Ascending aorta (tissue), 2 donors: ENCODE measurements at places on chromosomes 16 and 17. TPM values are rescaled to one million over a fixed set of nuclear protein-coding genes. Genes with fewer than 3 reads are reported as not detected.
A peak's percentile ranks its signal among the peaks of the same experiment; 100 is the strongest.

The LONP2 gene
- total RNA-seq, result 70.0 TPM

The KLHL10 gene
- total RNA-seq, result not detected

The ARHGAP23 gene
- total RNA-seq, result 89.0 TPM

The VAT1L gene
- total RNA-seq, result 12.6 TPM

The NARF gene
- total RNA-seq, result 38.3 TPM

The HMOX2 gene
- total RNA-seq, result 36.7 TPM

The CRAMP1 gene
- total RNA-seq, result 12.7 TPM

The MAPT gene
- total RNA-seq, result 0.32 TPM

The PYY gene
- total RNA-seq, result not detected

DNA sequence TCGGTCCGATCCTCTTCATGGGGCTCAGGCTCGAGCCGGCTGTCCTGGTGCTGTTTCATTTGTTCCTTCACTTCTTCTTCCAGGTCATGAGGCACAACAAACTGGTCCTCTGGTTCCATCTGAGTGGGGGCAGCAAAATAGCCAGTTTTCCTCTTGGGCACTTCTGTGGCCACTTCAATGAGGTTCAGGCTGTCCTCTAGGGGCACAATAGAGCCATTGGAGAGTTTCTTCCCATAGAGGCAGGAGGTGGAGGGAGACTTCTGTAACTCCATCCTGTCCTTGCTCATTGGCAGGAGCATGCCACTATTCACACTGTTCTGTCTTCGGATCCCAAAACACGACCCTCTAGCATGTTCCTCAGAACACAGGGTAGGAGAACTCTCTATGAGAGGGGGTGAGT is 22.9 kb downstream of the MARVELD3 start:
- no peaks in the 10 kb centered on the region for H3K27me3 ChIP-seq
- no peak overlapping the region for H3K4me3 ChIP-seq
- H3K36me3 ChIP-seq, result peaks cover 60% of the 10 kb centered on the region
- H3K27ac ChIP-seq, result no peak overlapping the region

DNA sequence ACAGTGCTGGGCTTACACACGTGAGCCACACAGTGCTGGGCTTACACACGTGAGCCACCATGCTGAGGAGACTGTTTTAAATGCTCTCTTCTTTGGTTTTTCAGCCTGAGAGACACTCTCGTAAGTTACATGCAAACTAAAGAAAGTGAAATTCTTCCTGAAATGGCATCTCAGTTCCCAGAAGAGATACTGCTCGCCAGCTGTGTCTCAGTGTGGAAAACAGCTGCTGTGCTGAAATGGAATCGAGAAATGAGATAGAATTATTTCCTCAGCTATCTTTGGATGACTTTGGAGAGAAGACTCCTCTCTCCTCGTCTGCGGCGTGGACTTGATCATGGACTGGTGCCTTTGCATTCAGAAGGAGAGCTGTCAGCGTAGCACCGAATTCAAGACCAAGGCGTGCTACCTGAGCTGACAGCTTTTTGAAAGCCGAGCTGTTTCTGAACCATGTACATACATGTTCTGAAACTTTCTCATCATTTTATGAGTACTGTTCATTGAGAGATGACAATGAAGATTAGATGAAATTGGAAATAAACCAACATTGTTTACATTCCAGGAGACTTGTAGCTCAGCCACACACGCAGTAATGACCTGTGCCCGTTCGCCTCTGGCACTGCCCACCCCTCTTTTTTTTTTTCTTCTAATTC is 21.6 kb upstream of the ENDOV start:
- DNase-seq, result no peak
- H3K36me3 ChIP-seq, result peaks cover 71% of the 10 kb centered on the region
- H3K4me1 ChIP-seq, result no peaks in the 10 kb centered on the region
- no peak overlapping the region for H3K4me3 ChIP-seq
- no peak overlapping the region for H3K27ac ChIP-seq
- H3K27me3 ChIP-seq, result no peaks in the 10 kb centered on the region

GRCh38 chr16:74034862-74035261 is 261.8 kb upstream of the PSMD7 start:
- H3K4me3 ChIP-seq, result no peak overlapping the region
- no peaks in the 10 kb centered on the region for H3K36me3 ChIP-seq

GRCh38 chr17:17325816-17326215 is 22.6 kb downstream of the NT5M start:
- H3K4me3 ChIP-seq, result no peak overlapping the region
- peak; percentile 13 for DNase-seq
- H3K4me1 ChIP-seq, result no peaks in the 10 kb centered on the region

- H3K27ac ChIP-seq, result no peak overlapping the region
- no peaks in the 10 kb centered on the region for H3K4me1 ChIP-seq
- DNase-seq, result no peak
- no peaks in the 10 kb centered on the region for H3K27me3 ChIP-seq
- no peak overlapping the region for H3K4me3 ChIP-seq
- H3K36me3 ChIP-seq, result no peaks in the 10 kb centered on the region
These were observed 7.2 kb upstream of the CCDC182 start for GRCh38 chr17:57752031-57752905.

- no peak for DNase-seq
- no peaks in the 10 kb centered on the region for H3K4me1 ChIP-seq
- no peak overlapping the region for H3K4me3 ChIP-seq
- H3K36me3 ChIP-seq, result no peaks in the 10 kb centered on the region
- H3K27me3 ChIP-seq, result no peaks in the 10 kb centered on the region
These were observed 20.1 kb downstream of the UNC119 start for GRCh38 chr17:28532050-28532960.

GRCh38 chr16:11152677-11153331 is 103.2 kb downstream of the SOCS1 start:
- H3K4me1 ChIP-seq, result no peaks in the 10 kb centered on the region
- DNase-seq, result no peak
- H3K27ac ChIP-seq, result no peak overlapping the region
- no peaks in the 10 kb centered on the region for H3K36me3 ChIP-seq
- H3K4me3 ChIP-seq, result no peak overlapping the region

DNA sequence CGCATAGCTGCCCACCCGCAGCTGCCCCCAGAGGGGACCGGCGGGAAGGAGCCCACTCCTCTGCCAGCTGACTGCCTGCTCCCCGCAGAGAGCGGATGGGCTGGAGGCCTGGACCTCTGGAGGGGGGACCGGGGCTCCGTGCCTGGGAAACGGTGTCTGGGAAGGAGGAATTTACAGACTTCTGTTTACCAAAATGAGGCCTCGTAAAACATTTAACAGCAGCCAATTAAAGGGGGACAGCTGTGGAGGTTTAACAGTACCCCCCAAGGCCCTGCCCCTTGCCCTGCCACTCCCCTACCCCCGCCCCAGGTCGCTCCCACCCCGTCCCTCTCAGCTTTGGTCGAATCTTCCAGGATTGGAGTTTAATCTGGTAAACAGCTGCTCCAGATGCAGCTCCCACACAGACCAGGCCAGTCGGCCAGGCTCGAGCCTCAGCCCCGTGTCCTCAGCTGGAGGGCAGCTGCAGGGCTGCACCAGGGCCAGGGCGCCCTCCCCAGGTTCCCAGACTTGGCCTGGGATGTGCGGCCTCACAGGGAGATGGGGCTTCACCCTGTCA is 41.1 kb downstream of the BAHCC1 start:
- H3K27ac ChIP-seq, result peak overlapping the region; percentile 22
- no peaks in the 10 kb centered on the region for H3K36me3 ChIP-seq
- no peaks in the 10 kb centered on the region for H3K27me3 ChIP-seq

- H3K27ac ChIP-seq, result no peak overlapping the region
- H3K4me3 ChIP-seq, result no peak overlapping the region
- no peaks in the 10 kb centered on the region for H3K4me1 ChIP-seq
- H3K27me3 ChIP-seq, result no peaks in the 10 kb centered on the region
These were observed 257.9 kb downstream of the SOX9 start for GRCh38 chr17:72378414-72379390.

- peaks cover 7% of the 10 kb centered on the region for H3K4me1 ChIP-seq
- H3K27ac ChIP-seq, result peak overlapping the region; percentile 44
- no peaks in the 10 kb centered on the region for H3K27me3 ChIP-seq
- DNase-seq, result peak; percentile 34
These were observed 184.4 kb downstream of the MSI2 start for GRCh38 chr17:57440522-57441269.

DNA sequence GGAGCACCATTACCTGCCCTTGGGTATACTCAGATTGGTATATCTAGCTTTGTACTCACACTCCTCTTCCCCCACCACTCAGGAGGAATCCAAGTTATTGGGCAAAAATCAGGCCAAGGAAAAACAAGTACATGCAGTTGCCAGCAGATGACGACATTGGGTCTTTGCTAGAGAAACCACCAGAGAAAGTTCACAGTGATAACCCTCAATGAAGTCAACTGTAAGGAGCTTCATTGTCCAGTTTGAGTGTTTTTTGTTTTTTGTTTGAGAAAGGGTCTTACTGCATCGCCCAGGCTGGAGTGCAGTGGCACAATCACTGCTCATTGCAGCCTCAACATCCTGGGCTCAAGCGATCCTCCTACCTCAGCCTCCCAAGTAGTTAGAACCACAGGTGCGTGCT is 34.6 kb upstream of the TOX3 start:
- H3K4me1 ChIP-seq, result no peaks in the 10 kb centered on the region
- no peak overlapping the region for H3K27ac ChIP-seq
- H3K36me3 ChIP-seq, result no peaks in the 10 kb centered on the region
- H3K27me3 ChIP-seq, result no peaks in the 10 kb centered on the region
- no peak for DNase-seq
